Muscle of back (tissue), 13 donors: ENCODE measurements at places on chromosomes 12 and 14. TPM values are rescaled to one million over a fixed set of nuclear protein-coding genes. Genes with fewer than 3 reads are reported as not detected.

DNA sequence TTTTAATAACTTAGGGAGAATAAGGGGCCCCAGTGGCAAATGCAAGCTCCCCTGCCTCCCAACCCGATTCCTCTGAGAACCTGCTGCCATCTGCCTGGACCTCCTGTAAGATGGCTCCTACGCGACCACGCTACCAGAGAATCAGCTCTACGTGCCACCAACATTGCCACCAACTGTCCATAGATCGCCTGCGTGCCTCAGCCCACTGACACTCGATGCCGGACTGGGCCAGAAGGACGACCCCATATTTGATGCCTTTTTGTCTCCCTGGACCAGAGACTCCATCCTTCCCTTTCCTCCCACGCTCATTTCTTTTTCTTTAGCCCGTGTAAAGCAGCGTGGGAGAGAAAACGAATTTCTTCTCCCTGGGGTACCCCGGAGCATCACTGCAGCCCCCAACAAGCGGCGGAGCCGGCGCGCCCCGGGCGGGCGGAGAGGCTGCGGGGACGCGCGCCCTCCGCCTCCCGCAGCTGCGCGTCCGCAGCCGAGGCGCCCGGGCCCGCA, 565 bp upstream of the KLHL42 start:
- DNase-seq: peak; percentile 83

GRCh38 chr14:74482571-74482970, 10.5 kb downstream of the NPC2 start:
- DNase-seq: no peak

GRCh38 chr12:51323317-51323960, 535 bp downstream of the BIN2 start:
- DNase-seq: no peak

DNA sequence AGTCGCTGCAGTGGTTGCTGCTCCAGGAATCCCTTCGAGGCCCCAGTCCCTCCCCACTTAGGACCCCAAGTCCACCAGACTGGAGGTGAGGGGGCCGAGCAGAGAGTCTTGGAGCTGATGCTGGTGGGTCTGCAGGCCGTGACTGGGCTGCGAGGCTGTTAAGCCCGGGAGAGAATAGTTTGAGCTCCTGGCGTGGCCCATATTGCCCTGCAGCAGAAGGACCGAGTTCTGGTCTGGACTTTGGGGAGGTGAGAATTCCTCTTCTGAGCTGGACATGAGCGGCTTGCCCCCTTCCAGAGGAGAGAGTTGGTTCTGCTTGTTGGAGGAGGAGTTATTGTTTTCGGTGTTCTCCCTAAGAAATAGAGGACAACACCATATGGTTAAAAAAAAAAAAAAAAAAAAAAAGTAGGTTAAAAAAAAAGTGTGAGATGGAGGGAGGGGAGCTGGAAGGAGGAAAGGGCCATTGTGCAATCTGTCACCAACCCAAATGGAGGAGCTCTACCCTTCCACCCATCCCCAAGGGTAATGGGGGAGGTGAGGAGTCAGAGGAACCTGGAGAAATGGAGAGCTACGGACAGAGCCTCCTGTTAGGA, 3.0 kb downstream of the SIX1 start:
- no peak for DNase-seq

- DNase-seq: peak; percentile 62
Observed at GRCh38 chr12:70966996-70967790, 46.7 kb upstream of the PTPRR start.

DNA sequence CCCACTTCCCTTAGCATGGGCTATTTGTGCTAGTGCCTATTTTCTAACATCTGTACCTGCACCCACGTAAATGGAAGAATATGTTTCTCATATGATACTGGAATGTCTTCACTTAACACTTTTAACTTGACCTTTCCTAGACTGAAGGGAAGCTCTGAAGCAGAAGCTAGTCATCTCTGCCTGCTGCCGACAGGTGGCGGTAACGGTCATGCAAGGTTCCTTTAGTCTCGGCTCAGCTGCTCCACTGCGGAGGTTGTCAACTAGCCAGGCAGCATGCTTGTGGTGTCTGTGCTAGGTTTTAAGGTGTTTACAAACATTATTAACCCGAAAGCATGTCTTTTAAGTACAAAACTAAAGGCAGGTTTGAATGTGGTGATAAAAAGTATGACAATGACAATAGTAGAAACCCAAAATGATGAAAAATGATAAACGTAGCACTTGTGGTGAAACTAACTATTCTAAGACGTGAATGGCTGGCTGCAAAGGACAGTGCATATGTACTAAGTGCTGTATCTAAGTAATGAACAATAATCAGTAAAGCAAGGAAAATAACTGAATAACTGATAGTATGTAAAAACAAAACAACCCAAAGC, 117.2 kb downstream of the GRIN2B start:
- peak; percentile 56 for DNase-seq

The LYZ gene
- 29.1 TPM for polyA plus RNA-seq

The DPF3 gene
- polyA plus RNA-seq: 2.7 TPM

The CD27 gene
- 0.74 TPM for polyA plus RNA-seq
